ENCODE measurements at places on chromosomes 11 and 22. TPM values are rescaled to one million over a fixed set of nuclear protein-coding genes. Genes with fewer than 3 reads are reported as not detected.
A peak's percentile ranks its signal among the peaks of the same experiment; 100 is the strongest.

Gene SEC14L6
- total RNA-seq = 0.78 TPM

Gene HEPN1
- total RNA-seq = not detected

Gene CCDC87
- total RNA-seq = 0.39 TPM

Gene ZC3H7B
- 85.0 TPM for total RNA-seq

Gene CLMP
- 24.8 TPM for total RNA-seq

Gene KCNA4
- total RNA-seq = not detected

Gene CRYBB2
- total RNA-seq = not detected

Gene APOL3
- 10.1 TPM for total RNA-seq

Gene MARK2
- total RNA-seq = 31.8 TPM

GRCh38 chr11:112361396-112361795, 100.7 kb upstream of the PLET1 start:
- no peak for DNase-seq

GRCh38 chr11:2581151-2581930, 118.5 kb downstream of the KCNQ1OT1 start:
- DNase-seq = peak; percentile 82

DNA sequence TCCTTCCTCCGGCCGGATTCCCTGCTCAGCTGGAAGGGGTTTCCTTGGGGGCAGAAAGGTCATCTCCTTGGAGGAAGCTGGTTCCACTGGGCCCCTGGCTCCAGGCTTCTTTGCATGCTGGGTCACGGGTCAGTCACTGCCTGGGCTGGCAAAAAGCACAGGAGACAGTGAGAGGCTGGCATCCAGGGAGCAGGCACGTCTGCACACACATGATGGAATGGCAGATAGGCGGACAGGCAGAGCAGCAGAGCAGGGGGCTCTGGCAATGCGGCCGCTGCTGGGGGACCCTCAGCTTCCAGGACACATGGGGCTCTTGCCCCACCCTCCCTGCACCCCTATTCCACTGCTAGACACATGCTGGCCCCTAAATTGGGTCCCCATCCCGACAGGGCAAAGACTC, 40.4 kb downstream of the C11orf58 start:
- peak; percentile 78 for DNase-seq

DNA sequence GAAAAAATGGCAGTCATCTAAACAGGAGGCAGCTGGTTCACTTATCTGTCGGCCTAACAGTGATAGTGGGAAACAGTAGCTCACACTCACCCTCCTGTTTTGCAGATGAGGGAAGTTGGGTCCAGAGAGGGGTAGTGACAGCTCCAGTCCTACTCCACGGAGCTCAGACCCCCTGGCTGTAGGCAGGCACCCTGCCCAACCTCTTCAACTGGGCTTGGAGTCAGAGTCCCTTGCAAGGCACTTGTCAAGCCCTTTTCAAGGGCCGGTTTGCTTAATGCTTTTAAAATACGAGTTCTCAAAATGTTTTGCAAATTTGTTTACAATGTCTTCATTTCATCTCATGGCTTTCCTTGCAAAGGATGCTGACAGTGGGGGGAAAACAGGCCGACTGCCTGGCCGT, 75.1 kb downstream of the BMAL1 start:
- no peak for DNase-seq

Measured in osteocyte (in vitro differentiated cells).